Stimulated activated CD4-positive, alpha-beta T cell treated with anti-CD3 and anti-CD28 coated beads, Interleukin-15, amount 100 ng/mL, for 1 hour (primary cell): ENCODE measurements at places on chromosomes 3 and 15.

DNA sequence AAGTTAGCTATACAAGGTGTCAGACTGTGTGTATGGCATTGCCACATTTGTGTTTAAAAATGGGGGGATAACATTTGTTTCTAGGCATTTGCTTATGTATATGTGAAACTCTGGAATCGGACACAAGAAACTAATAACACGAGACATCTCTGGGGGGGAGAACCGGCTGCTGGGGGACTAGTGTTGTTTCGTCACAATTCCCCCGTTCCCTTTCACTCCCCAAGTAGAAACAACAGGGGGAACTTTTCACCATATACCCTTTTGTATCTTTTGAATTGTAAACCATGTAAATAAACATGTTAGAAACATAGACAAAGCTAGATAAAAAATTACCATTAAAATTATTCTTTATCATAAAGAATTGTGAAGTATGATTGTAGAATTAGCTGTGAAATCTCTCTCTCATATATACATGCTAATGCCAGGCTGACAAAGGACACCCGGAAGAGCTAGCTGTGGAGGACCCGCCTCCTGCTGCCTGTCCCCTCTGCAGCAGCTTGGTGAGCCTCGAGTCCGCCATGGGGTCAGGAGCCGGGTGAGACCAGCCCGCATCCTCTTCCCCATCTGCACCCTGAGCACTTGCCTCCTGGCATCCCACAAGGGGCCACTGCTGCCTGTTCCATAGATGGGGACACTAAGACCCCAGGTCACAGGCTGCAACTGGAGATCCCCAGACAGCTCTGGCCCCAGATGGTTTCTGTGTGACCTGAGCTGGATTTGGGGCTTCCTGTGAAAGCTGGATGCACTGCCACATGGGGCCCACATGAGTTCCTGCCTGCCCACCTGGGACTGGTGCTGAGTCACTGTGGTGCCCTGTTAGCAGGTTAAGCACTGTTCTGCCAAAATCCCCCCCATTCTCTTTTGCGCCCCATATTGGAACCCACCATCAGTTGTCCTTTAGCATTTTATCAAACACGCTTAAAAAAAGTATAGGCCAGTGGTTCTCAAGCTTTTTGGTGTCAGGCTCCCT lies 91.6 kb downstream of the IQSEC1 start:
- no peak for DNase-seq

- DNase-seq = no peak
These were observed 1.7 kb downstream of the SEMA3G start for GRCh38 chr3:52443268-52443610.

DNA sequence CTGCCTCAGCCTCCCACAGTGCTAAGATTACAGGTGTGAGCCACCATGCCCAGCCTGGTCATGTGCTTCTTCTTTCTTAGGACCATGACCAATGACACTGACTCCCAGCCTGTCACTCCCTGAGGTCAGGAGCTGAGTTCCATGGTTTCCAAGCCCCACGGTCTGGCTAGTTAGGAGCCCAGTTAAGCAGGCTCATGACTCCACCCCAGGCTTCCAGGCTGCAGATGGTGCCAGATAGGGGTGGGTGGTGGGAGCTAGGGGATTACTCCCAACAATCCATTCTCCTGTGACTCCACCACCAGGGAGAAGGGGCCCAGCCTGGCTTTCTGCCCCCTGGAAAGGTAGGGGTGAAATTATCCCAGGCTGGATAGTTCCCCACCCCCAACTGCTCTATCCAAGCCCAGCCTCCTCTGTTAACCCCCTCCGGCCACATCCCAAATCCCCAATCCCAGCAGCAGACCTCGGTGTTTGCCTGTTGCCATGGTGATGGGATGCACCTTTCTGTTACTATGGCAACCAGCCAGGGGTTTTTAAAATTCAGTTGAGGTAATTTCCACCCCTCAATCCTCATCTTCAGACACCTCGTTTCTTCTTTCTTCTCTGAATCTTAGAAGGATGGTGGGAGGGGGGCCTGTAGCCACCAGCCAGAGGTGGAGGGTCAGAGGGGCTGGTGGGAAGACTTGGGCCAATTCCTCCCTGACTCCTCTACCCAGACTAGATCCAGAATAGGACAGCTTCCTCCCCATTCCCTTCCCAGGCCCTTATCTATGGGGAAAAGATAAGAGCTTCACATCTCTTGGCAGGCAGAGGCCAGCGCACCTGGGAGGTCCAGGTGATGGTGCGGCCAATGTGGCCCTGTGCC lies 22.5 kb upstream of the SEMA3F start:
- no peak for DNase-seq

DNA sequence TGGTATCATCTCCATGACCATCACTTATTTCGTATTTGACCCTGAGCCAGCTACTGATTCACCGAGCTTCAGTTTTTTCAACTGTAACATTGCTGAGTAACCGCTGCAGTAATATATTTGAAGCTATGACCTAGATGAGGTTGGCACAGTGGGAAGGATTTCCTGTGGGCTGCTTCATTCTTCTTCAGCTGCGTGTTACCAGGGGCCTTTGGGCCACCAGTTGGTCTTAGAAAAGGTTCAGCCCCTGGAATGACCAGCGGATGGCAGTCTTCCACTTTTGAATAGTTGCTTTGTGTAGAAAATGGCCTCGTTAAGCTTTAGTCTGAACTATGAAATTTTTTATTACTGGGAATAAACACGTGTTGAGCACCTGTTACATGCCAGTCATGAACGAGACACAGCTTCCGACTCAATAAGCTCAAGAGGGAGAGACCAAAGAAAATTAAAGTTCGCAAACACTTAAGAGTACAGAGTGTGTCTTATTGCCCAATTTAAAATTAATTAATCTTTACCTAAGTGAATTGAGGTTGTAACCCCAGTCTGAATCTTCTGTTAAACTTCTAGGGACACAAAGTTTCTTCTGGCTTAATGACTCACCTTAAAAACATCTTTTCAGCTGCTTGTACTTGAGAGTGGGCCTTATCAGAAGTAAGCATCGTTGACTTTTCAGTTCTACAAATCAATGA lies 57.6 kb upstream of the NR2E3 start:
- no peak for DNase-seq

- no peak for DNase-seq
These were observed 15.2 kb downstream of the IVD start for GRCh38 chr15:40420793-40421192.

DNA sequence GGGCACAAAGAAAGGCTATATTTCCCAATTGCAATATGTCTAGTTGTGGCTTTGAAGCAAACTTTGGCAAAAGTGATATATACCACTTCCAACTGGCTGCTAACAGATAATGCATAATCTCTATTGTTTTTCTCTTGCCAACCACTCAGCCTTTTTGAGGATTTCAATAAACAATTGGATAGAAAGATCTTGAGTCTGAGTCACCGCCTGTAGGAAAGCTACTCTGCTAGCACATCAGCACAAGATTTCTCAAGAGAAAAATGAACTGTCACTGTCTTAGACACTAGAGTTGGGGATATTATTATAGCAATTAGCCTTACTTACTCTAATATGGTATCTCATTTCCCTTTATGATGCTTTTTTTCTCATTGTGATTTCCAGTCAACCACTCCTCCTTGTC lies 119.7 kb downstream of the SST start:
- no peak for DNase-seq

- DNase-seq = no peak
These were observed 221.8 kb downstream of the TPRG1 start for GRCh38 chr3:189393598-189393997.

- DNase-seq = no peak
These were observed 340.4 kb upstream of the KCNMB2 start for GRCh38 chr3:178195824-178196223.

DNA sequence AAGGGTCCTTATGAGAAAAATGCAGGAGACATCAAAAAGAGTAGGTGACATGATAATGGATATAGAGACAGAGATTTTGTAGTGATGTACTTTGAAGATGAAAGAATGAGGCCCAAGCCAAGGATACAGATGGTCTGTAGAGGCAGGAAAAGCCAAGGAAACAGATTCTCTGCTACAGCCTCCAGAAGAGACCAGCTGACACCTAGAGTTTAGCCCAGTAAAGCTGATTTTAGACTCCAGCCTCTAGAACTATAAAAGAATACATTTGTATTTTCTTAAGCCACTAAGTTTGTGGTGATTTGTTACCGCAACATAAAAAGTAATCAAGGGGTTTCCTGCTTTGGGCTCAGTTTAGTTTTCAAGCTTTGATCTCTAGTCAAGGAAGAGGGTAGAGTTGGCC lies 64.8 kb downstream of the STRIT1 start:
- DNase-seq = no peak

GRCh38 chr15:53400986-53401385 lies 358.5 kb downstream of the WDR72 start:
- DNase-seq = no peak

DNA sequence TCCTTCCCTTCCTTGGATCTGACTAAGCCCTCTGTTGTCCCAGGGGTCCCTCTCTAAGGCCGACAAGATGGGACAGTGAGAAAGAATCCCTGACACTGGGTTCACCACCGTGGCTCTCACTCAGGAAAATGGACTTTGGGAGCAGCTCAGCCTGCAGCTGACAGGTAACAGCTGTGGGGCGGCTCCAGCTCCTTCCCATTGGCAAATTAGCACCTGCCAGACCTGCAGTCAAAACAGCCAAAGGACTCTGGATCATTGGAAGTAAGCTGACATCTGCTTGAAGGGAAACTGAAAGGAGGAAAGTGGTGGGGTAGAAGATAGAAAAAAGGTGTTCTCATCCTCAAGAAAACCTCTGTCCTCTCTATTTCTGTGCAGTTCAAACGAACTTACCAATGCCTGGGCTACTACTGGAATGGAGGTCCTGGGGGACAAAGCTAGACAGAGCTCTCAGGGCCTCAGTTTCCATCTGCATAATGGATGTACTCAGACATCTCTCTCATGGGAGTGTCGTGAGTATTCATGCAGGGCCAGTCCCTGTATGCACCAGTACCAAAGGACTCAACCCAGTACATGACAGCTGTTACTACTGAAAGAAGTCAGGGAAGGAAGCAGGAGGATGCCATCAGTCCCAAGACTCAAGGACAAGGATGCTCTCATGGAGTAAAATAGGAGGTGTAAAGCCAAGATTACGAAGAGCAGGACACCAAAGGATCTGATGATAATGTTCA lies 53.6 kb upstream of the DCLK3 start:
- DNase-seq = no peak

DNA sequence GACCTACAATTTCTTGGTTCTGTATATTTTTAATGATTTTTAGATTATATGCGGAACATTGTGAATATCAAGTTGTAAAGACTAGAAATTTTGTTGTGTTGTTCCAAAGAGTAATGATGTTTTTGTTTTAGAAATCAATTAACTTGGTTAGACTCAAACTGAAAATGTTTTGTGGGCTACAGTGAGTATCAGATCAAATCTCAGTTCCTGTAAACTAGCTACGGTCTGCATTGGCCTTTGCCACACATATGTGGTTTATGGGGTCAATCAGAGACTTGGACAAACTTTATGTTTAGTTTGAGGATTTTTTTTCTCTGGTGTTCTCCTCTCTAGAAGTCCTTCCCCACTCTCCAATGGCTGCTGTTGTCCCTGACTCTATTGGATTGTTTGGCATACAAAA lies 308.0 kb upstream of the THRB start:
- no peak for DNase-seq

- no peak for DNase-seq
These were observed 528 bp upstream of the TATDN2 start for GRCh38 chr3:10247679-10248183.
